Right renal pelvis (tissue), 4 donors: ENCODE measurements at places on chromosomes 1 and 21.

GRCh38 chr1:98660940-98661543 is 479 bp upstream of the SNX7 start:
- DNase-seq, result peak; percentile 17

GRCh38 chr21:20253261-20253660 is 744.9 kb upstream of the NCAM2 start:
- no peak for DNase-seq

DNA sequence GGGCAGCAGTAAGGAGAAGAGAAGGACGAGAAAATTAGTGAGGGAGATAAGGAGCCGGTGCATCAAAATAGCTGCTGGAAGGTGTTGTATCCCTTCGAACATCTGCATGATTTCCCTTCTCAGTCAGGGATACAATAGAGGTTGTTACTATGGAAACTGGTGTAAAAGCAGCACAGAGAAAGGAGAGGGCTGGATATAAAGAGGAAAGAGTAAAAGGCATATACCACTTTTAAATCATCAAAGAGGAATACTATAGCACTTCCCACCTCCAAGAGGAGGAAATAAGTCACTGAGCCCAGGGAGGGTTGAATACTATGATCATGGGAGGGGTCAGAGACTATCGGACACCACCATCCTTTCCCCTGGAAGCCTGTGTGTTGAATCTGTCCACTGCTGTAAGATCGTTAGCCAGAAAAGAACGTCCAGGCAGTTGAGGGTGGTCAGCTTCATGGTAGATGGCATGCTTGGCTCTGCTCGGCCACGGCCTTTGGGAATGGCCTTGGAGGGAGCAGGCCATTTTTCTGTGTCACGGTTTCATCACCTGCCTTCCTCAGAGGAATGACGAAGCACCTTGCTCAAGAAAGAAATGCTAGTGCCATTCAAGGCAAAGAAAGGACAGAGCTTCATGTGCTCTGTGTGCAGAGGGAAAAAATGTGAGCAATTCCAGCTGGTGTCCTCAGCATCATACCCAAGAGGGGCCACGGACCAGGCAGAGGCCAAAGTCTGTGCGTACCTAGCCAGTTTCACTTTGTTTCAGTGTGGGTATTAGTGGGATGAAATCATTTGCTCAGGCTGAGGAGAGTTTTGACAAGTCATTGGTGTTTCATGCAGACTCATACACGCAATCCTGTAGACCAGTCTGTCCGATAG is 64.2 kb downstream of the IRF2BP2 start:
- DNase-seq, result no peak

- no peak for DNase-seq
These were observed 57.0 kb downstream of the WARS2 start for GRCh38 chr1:119083479-119083878.

DNA sequence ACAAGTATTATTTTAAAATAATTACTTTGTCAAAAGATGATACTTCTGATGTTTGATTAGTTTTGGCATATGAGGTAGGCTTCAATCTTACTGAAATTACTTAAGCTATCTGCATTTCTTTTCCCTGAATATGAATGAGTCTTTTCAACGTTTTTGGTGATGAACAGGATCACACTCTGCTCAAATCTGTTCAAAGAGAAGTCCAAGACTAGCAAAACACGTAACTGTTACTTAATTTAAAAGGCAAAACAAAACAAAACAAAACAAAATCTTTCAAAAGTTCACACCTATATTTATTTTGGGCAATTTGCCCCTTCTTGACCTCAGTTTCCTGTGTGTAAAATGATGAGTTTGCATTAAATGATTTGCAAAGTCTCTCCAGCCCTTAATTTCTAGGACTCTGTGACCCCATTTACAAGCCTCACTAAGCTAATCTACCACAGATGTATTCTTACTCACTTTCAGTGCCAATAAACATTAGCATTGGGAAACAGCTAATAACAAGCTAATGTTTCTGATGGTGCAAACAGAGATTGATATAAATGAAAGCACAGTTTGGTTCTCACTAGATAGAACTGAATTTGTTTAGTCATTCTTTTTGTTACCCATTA is 865.4 kb downstream of the LTN1 start:
- DNase-seq, result no peak

DNA sequence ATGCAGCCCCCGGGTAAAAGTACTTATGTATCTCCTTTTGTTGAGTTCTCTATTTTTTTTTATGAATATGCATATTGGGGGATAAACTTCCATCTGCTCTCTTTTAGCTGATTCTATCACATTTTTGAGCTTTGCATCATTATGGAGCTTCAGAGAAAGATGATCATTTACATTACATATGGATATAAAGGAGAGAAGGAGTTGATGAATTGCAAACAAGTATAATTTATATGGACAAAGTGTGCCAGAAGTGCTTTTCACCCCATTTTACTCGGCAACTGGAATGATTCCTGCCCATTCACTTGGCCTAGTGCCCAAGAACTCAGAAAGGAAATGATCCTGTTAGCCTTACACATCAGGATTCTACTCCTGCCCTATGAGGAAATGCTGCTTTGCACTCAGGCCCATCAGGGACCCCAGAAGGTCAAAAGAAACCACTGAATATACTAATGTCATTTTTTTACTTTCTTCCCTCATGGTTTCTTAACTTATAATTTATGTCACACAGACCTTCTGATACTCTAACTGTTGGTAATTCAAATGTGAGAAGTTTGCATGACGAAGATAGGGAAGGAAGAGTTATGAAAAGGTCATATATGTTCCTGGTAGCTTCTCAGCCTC is 65.6 kb downstream of the SAMSN1 start:
- no peak for DNase-seq

DNA sequence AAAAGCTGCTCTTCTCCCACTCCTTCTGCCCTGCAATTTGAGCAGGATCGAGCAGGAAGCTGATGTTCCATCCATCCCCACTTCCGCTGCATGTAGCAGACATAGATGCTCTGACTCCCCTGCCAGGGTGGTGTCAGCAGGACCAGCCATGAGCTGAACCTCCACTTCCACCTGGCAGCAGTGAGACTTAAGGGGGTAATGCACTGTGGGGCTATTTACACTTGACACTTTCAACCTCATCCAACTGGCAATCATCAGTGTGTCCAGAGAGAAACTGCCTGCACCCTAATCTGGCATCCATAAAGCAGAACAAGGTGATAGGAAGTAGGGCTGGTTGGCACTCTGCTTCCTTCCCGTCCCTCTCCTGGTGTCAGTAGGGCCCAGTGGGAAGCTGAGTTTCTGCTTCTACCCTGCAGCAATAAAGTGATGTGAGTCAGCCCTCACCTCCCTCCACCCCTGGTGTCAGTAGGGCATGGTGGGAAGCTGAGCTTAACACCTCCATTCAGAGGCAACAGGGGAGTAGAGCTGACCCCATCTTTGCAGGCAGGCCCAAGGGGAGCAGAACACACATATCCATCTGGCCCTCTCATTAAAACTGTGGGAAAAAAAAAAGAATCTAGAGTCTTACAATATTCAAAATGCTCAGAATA is 272.3 kb downstream of the PTPRU start:
- no peak for DNase-seq

- no peak for DNase-seq
These were observed 183.5 kb downstream of the HMCN1 start for GRCh38 chr1:185917646-185918045.

GRCh38 chr1:115949156-115949555 is 27.2 kb upstream of the SLC22A15 start:
- DNase-seq, result no peak

DNA sequence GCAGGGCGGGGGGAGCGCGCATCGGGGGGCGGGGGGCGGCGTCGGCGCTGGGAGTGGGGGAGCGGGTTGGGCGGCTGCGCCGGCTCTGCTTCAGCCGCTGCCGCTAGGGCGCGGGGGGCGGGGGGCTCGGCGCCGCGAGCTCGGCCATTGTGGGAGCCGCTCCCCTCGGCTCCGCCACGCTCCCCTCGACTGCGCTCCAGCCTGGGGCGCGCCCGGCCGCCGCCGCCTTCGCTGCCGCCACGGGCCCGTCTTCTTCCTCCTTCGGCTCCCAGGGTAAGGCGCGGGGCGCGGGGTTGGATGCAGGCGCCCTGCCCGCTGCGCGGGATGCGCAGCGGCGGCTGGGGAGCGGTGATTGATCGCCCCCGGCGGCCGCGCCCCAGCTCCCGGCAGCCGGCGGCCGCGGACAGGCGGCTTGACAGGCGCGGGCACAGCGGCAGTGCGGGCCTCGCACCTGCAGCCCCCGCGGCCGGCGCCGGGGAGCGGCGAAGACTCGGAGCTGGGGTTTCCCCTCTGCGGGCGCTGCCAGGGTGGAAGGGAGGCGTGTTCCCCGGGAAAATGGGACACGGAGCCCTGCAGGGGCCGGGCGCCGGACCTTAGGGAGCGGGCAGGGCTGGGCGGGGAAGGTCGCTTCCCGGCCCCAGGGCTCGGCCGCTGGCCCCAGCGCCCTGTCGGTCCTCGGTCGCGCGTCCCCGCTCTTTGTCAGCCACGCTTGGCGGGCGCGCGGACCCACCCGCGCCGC is 55.3 kb downstream of the NDUFS5 start:
- no peak for DNase-seq

GRCh38 chr1:8317647-8318381 is at the start of gene SLC45A1:
Gene SLC45A1, plus strand, starts transcription at chr1:8318114. Its CDS starts 6,216 bp downstream, at chr1:8324330.
- DNase-seq, result peak; percentile 52

- no peak for DNase-seq
These were observed 10.8 kb downstream of the DPT start for GRCh38 chr1:168717906-168718891.

DNA sequence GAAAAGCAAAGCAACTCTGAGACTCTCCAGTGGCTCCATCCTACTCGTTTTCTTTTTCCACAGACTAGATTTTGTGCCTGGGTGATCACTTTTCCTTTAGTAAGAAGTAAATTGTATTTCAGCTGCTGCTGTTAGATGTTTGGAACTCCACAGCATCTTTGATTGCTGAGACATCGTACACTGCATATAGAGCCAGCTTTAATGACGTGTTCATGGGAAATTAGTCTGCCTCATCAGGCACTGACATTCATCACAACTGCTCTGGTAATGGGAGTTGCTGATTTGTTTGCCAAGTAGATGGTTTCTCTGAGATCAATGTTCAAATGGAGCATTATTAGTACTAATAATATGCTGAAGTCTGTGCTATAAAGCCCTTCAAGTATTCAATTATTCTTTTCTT is 573.8 kb upstream of the NR5A2 start:
- no peak for DNase-seq

GRCh38 chr1:1963570-1963969 is 40.0 kb downstream of the CFAP74 start:
- no peak for DNase-seq

- DNase-seq, result no peak
These were observed 124.1 kb downstream of the DPYD start for GRCh38 chr1:97796711-97797110.

DNA sequence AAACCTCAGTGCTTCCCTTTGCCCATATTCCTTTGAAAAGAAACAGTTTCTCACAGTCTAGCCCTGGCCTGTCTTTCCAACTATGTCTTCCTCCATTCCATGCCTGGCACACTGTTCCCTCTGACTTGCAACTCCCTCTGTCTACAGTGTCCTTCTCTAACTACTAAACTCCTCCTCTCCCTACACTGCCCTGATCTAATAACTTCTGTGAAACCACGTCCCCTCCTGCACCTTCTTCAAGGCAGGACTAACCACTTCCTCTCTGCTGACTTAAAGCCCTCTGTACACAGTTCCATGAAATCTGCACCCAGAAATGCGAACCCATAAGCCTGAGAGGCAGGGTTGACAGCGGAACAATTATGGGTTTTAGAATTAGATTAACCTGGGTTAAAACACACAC is 62.2 kb upstream of the ATP1B1 start:
- no peak for DNase-seq

DNA sequence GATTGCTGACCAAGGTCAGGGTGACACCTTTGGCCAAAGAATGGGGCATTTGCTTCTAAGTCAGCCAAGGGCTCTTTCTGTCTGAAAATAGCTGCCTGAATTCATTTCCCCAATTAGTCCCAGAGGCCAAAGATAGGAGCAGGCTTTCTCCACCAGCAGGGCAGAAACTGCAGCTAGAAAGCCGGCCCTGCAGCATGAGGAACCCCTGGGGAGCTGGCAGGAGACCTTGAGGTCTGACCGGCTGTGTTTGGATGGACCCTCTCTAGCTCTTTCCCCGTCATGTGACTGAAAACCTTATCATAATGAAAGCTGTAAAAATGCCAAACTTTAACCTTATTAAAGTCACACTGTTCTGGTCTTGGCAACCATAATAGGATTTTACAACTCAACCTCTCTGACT is 93.4 kb downstream of the CD58 start:
- no peak for DNase-seq
